ENCODE measurements at places on chromosomes 7 and 10.

DNA sequence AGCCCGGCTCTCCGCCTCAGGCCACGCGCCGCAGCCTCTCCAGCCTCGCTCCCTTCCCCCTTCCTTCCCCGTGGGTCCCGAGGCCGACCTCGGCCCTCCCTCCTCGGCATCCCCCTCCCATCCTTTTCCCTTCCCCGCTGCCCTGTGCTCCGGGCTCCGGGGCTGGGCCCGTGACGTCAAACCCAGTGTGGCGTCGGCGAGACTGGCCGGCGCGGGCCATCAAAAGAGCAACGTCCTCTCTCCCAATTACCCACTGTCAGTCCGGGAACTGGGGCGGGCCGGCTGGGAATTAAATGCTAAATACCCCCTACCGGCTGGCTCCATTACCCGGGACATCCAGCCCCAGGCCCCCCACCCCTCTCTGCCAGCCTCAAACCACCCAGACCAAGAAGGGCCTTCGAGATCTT lies 2.6 kb upstream of the GATA3 start:
- no peak for DNase-seq

- no peak for DNase-seq
Measured at GRCh38 chr10:117261501-117261900, 20.6 kb downstream of the SLC18A2 start.

DNA sequence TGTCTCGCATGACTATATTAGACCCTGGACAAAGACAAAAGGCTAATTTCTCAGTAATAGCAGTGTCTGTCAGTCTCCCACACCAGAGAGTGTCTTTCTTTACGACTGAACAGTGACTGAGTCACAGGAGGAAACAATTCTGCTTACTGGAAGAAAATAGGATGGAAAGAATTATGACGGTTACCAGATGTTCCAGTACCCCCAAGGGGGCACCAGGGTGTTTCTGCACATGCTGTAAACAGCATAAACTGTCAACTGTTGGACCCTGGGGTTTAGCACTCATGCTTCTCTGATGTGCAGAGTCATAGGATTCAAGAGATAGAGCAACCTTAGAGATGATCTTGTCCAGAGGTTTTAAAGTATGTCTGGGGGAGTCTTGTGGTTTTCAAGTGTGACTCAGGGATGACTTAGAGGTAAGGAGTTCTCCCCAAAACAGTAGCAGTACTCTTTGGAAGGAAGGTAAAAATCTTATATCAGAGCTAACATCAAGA lies 291.7 kb downstream of the THSD7A start:
- DNase-seq, result no peak

DNA sequence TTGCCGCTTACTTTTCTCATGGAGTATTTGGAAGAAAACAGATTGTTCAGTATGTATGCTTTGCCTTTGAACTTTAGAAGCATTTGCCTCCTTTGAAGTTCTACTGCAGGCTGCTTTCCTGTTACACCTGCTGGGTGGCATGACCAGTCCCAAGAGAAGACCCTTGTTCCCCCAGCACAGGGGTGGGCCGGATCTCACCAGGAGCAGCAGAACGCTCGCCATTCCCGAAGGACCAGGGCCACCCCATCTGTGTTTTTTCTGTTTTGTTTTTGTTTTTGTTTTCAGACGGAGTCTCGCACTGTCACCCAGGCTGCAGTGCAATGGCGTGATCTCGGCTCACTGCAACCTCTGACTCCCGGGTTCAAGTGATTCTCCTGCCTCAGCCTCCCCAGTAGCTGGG lies 493.6 kb downstream of the PTPRN2 start:
- no peak for DNase-seq

DNA sequence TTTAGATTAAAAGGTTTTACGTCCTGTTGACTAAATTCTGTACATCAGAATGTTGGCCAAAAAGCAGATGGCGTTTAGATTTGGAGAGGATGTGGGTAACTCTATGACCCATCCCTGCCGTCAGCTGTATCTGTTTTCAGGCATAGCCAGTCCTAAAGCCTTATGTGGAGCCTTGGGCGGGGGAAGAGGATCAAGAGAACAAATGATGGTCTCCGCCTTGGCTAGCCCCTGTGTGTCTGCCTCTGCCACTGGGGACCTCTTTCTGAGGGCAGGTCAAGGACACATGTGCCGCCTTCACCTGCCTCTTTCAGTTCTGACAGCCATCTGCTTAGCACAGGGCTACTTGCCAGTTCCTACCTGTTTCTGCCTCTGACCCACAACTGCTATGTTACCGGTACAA lies 24.1 kb downstream of the PDSS1 start:
- no peak for DNase-seq

- DNase-seq, result no peak
Measured at GRCh38 chr10:106502641-106503040, 661.9 kb downstream of the SORCS1 start.

DNA sequence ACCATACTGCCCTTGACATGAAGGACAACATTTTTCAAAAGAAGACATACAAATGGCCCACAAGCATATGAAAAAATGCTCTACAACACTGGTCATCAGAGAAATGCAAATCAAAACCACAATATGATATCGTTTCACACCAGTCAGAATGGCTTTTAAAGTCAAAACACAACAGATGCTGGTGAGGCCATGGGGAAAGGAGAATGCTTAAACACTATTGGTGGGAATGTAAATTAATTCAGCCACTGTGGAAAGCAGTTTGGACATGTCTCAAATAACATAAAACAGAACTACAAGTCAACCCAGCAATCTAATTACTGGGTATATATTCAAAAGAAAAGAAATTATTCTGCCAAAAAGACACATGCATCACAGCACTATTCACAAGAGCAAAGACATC lies 4.2 kb upstream of the NT5C3A start:
- DNase-seq, result no peak

DNA sequence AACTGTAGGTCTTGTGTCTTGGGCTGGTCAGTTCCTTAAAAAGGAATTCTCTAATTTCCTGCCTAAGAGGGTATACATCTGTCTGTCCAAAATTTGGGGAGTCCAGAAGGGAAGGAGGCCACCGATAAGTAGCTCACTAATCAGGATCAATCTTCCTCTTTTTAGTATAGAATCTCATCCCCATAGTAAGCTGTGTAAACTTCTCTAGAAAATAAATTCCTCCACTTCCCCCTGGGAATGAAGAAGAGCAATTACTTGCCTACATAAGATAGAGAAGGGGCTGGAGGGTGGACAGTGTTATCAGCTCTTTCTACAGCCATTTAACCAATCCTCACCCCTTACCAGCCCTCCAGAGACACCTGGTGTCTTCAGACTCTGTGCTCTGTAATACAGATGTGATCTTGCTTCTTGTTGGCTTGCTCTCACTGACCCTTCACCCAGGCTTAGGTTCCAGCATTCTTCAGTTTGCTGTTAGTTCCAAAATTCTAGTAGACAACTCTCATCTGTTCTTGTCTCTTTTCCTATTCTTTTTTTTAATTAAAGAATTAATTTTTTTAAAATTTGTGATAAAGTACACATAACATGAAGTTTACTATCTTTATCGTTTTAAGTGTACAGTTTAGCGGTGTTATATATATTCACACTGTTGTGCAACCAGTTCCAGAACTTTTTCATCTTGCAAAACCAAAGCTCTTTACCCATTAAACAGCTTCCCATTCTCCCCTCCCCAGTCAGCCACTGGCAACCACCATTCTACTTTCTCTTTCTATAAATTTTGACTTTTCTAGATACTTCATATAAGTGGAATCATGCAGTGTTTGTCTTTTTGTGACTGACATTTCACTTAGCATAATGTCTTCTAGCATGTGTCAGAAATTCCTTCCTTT lies 6.5 kb upstream of the PRKAR2B start:
- DNase-seq, result no peak

- DNase-seq, result no peak
Measured at GRCh38 chr7:39130274-39130673, 152.6 kb downstream of the POU6F2 start.

DNA sequence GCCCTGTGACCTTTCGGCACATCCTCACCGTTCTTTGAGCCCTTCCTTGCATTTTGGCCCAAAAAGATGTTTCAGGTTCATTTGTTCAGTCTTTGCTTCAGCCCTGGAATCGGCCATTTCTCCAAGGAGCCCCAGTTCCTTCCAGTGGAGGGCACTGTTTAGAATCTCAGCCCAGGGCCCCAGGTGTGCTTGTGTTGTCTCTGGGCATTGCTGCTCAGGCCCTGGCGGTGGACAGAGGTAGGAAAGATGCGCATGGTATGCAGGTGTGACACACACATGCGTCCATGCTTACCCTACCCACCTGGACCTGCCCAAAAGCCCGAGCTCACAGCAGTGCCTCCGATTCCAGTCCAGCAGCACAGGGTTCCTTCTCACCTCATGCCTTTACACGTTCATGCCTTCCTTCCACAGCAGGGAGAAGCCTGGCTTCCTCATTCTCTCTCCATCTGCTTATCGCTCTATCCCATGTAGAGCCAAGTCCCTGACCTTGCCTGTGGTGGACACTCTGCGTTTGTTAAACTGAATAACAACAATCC lies 70.6 kb downstream of the LHPP start:
- DNase-seq, result peak; percentile 46

DNA sequence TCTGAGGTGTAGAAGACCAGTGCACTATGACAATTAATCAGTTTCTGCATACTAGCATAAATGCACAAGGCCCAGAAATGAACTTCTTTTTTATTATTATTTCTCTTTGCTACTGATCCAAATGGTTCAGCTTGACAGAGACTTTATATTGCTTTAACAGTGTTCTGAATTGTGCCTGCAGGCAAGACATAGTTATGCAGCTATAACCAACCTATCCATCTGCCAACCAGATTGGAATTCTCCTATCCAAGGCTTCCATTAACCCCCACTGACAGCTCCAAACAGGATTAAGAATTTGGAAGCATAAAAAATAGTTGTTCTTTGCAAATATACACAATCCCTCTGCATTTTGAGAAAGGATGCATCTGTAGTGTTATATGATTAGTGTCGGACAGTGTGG lies 98.2 kb downstream of the BTRC start:
- no peak for DNase-seq

- peak; percentile 46 for DNase-seq
Measured at GRCh38 chr10:133260895-133261725, 15.6 kb downstream of the ADAM8 start.

GRCh38 chr10:127845756-127846155 lies 47.0 kb downstream of the CLRN3 start:
- no peak for DNase-seq

GRCh38 chr7:130429019-130429418 lies 11.8 kb downstream of the CEP41 start:
- DNase-seq, result no peak

DNA sequence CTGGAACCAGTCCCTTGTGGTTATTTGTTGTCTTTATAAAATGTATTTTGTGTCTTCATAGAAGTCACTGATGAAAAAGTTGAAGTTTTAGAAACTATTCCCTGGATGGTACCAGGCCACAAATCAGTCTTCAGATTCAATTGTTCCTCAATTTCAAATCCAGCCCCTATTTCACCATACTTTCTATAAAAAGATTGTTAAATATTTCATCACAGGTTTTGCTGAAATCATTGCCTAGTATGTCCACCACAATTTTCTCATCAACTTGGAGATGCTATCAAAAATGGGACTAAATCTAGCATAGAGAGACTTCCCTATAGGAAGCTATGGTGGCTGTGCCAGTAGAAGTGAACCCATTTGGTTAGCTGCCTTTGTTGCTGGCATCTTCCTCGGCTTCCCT lies 118.5 kb downstream of the RAB18 start:
- no peak for DNase-seq

DNA sequence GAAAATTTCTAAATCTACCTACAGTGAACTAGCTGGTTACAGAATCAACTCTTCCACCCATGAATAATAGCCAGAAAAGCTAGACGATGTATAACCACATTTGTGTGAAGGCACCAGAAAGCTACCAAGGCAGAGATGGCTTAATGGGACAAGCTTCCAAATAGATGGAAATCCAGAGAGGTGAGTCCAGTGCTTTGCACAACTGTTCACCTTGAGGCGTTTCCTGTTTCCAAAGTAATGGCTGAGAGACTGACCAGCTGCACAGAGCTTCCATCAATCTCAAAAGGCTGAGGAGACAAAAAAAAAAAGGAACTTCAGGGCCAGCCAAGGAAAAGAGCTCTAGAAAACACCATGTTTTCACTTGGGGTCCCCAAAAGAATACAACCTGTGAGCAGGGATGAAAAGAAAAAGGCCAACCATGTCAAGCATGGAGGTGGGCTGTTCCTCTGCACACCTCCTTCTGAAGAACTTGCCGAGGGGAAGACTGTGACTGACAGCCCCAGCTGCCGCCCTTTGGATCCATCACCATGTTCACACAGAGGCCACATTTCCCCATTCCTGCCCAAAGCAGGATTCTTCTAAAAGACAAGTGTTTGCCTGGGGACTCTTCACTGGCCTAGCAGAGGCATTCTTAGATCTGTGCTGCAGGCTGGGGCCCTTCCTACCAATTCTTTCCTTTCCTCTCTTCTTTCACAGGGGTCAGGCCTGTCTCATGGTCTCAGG lies 72.9 kb downstream of the ARHGAP21 start:
- DNase-seq, result no peak

DNA sequence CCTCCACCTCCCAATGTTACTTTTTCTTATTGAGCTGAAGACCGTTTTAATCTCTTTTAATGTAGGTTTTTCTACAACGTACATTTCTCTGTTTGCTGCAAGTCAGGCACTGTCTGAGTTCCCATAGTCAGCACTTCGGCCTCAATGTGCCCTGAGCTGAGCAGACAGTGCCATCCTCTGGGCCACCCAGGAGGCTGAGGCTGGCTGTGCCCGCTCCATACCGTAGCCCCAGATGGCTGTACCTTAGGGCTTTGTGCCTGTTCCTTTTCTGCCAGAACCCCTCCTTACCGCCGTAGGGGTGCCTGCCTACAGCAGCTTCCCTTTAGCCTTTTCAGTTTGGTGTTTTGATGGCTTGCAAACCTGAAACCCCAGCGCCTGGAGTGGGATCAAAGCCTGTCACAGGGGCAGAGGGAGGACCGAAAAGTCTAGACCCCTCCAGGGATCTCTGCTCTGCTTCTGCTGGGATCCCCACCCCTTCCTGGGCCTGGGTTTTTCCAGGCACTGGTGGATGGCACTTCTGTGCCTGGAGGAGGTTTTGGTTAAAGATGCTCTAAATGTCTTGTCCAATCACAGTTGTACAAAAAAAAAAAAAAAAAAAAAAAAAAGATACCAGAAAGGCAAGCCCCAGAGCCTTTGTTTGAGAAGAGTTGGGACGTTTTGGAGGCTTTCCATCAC lies 9.0 kb downstream of the AGAP3 start:
- no peak for DNase-seq

DNA sequence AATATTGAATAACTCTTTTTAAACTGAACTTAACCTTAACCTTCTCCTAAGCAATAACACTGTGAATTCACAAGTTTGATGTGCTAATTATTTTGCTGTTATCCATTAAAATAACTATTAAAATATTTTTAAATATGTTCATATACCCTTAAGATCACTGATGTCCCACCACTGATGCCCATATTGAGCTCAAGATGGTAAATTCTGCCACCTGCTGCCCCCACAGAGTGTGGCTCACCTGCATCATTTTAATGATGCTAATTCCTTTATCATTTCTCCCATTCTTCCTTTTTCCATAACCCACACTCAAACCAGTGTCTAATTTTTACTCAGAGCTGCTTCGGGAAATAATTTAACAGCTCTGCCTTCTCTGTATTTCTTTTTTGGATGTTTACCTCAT lies 82.3 kb upstream of the ARID5B start:
- no peak for DNase-seq

- peak; percentile 88 for DNase-seq
Measured at GRCh38 chr7:91759205-91759863, 121.2 kb downstream of the MTERF1 start.

Data from PC-9 (cell line).